Stomach (tissue), 19 donors: ENCODE measurements at places on chromosomes 11 and 22.

DNA sequence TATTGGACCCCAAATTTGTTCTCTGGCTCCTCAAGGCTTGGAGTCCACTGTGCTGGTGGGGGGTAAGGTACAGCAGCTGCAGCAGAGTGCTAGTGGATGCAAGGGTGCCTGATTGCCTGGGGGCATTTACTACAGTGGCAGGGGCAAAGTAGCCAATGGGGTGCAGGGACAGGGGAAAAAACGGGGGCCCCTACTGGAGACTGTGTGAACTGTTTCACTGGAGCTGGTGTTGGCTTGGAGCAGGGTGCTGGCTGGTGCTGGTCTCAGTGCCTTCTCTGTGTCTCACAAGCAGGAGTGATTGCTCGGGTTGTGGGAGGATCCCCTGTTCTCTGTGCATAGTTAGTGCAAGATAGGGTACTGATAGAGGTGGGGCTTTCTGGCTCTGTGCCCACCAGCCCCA is 935.9 kb downstream of the JRKL start:
- no peak for DNase-seq

DNA sequence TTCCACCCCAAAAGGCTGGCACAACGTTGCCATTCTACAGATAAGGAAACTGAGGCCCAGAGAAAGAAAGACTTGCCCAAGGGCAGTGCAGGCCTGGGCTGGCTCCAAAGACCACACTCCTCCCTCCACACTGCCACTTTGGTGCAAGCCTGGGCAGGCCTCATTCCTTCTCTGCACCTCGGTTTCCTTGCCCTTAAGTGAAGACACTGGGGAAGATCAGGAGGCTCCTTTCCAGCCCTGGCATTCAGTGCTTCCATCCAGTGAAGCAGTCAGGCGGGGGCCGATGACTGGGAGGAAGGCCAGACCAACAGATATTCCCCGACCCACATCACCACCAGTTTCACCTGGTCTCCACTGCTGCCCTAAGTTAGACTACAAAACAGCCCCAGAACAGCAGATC is 18.3 kb upstream of the TCF20 start:
- no peak for DNase-seq

DNA sequence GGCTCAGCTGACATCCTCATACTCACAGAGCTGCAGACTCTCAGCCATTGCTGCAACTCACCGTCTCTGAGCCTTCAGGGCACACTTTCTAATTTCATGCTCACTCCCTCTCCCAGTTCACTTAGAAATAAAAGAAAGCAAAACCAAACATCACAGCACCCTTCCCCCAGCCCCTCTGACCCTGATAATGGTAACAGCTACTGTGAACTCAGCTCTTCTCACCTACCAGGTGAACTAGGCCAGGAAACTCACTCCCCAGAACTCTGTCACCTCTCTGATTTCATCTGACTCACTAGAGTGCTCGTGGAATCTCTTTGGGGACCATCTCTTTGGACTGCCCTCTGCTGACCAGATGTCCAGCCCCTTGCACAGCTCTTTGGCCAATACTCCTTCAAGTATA is 14.5 kb upstream of the PARVA start:
- no peak for DNase-seq

DNA sequence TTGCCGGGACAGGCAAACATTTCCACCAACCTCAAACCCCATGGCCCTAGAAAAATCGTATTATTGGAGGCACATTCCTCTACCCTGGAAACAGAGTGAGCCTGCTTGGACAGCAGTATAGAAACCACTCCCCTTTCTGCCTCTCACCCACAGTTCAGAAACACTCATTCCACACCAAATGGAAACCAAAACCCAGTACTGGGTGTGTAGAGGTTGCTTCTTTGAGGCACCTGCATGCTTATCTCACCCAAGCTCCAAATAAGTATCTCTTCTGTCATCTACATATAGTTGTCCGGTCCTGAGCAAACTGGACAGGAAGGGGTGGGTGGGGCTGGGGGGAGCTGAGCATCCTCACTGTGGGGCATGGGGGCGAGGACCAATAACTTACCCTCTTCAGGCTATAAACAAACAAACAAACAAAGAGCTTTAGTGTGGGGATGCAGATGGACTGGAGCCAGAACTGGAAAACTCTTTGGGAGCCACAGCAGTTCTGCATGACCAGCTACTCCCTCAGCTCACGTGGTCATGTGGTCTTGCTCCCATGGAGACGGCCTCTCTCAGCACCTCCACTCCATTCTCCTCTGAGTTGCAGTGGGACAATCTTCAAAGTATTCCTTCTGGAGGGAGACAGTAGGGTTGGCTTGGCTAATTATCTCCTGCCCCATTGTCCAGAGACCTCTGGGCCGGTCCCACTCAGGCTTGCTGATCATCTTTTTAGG is 1.0 kb upstream of the PLAAT2 start:
- DNase-seq: peak; percentile 48

- DNase-seq: peak; percentile 57
Observed at GRCh38 chr11:68036717-68037239, 2.0 kb upstream of the TCIRG1 start.

- DNase-seq: no peak
Observed at GRCh38 chr11:35349897-35350296, 69.5 kb downstream of the SLC1A2 start.

GRCh38 chr11:84247129-84247528 is 961.0 kb upstream of the CCDC90B start:
- DNase-seq: no peak

- DNase-seq: peak; percentile 98
Observed at GRCh38 chr11:65606876-65607613, 7.0 kb downstream of the MAP3K11 start.

DNA sequence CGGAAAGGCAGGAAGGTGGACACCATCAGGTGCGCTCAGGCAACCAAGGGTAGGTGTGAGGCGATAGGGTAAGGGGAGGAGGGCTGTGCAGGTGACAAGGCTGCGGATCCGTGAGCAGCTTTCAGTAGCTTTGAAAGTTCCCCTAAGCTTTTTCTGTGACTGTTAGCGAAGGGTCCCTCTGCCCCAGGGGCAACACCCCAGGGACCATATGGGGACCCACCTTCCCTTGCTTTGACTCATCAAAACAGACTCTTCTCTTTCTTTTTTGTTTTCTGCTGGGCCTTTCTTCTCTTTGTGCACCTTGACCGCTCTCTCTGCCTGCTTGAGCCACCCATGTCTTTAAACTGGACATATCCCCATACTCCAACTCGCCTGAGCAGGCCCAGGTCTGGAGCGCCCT is 136.9 kb downstream of the FEZ1 start:
- no peak for DNase-seq

DNA sequence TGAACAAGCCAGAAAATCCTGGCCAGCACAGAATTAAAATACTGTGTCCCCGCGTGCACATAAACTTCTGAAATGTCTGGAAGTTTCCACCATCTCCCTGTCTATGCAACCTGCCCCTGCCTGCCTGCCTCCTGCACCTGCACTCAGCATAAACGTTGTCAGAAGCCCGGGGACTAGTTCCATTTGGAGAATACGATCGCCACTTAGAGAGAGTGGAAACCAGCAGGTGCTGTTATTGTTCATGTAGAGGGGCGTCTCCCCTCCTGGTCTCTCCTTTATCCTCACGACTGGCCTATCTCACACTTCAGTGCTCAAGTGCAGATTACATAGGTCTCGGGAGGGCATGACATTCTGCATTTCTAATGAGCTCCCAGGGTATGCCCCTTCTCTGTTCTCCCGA is 35.6 kb downstream of the MPPED1 start:
- DNase-seq: no peak

DNA sequence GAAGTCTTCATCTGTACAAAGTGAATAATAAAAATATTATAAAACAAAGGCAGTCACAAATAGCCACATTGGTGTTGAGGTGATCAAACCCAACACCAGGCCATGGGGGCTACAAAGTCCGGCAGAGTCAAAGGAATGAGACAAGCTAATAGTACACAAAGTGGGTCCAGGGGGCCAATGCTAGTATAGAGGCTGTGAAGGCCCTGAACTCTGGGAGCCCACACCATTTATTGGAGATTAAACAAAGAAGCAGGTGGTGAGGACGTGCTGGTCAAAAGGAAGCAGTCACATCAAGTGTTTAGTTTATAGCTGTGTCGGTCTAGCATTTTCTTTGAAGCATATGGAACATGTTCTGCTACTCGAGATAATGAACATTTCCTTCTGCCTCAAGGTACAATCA is 58.6 kb upstream of the CCT8L2 start:
- no peak for DNase-seq

GRCh38 chr22:20783844-20784723 is 10.2 kb downstream of the SERPIND1 start:
- DNase-seq: no peak

DNA sequence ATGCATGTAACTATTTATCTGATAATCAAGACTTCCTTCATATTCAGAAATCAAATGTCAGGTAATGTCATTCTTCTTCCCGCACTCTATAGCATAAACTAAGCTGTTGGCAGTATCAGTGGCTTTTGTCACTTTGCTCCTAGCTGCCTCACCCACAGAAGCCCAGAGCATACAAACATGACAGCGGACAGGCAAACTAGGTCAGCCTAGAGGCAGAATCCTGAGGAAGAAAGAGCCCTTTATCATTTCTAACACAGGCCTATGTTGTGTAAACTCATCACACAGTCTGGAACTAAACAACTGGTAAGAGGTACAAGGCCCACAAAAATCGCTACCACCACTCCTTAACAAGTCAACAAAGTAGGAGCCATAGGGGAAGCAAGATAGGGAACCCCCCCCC is 21.0 kb downstream of the GUCY1A2 start:
- DNase-seq: no peak

DNA sequence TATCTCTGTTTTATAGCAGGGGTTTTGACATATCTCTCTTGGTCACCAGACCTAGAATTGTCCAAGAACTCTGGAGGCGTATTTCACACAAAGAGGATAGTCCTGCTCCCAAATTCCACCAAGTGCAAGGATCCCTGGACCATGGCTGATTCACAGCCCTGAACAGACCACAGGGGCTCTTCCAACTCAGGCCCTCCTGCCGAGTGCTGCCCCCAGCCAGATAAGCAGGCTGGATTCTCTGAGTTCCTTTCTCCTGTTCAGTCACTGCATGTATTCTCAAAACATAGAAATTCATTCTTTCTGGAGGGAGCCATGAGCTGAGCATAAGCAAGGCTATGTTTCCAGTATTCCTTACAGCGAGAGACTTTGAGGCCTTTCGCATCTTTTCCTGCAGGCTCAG is 13.4 kb upstream of the PLEKHB1 start:
- no peak for DNase-seq

DNA sequence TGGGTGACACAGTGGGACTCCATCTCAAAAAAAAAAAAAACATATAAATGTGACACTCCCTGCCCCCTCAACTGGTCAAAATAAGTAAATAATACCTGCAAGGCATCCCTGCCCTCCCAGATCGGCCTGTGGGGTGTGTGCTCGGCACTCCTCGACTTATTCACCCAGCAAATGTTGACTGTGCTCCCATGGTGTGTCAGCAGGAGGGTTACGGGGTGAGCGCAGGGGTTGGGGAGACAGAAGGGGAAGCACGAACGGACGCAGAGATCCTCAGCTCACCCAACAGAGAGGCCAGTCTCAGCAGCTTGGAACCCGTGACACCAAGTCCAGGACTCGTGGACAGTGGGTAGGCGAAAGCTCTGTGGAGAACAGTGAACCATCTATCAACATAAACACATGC is 1.6 kb upstream of the ADM2 start:
- DNase-seq: no peak

DNA sequence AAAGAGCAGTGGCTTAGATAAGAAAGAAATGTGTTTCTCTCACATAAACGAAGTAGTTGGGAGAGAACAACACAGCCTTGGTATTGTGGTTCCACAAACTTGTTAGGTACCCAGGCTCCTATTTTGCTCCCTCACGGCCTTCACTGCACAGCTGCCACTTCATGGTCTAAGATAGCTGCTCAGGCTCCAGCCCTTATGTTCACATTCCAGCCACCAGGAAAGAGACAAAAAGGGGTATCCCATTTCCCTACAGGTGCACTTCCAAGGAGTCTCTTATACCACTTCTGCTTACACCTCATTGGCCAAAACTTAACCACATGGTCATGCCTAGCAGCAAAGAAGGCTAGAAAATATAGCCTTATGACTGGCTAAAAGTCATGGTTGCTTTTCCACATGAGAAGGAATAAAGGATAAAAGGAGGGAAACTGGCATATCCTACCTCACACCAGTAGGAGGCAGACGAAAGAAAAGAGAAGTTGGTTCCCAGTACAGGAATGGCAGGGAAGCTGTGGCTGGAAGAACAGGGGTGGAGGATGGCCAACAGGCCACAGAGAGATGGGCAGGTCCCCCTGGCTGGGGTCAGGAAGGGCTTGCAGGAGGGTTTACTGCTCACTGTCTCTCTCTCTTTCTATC is 5.4 kb upstream of the HDHD5 start:
- no peak for DNase-seq

DNA sequence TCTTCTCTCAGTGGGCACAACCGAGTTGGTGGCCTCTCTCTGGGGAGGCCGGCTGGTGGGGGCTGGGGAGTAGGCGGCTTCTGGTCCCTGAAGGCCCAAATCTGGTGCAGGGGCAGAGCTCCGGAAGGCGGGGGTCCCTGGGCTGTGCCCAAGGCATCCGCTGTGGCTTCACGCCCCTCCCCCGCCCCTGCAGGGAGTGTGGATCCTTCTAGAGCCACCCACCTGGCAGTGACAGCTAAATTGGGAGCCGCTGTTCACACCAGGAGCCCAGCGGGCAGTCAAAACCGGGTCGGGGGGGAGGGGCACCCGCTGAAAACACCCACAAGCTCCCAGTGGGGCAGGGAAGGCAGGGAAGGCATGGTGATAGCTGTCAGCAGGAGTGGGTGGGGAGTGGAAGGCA is 4.6 kb upstream of the RTN4R start:
- DNase-seq: no peak

GRCh38 chr22:23684026-23684425 is 6.8 kb upstream of the RGL4 start:
- DNase-seq: peak; percentile 28

DNA sequence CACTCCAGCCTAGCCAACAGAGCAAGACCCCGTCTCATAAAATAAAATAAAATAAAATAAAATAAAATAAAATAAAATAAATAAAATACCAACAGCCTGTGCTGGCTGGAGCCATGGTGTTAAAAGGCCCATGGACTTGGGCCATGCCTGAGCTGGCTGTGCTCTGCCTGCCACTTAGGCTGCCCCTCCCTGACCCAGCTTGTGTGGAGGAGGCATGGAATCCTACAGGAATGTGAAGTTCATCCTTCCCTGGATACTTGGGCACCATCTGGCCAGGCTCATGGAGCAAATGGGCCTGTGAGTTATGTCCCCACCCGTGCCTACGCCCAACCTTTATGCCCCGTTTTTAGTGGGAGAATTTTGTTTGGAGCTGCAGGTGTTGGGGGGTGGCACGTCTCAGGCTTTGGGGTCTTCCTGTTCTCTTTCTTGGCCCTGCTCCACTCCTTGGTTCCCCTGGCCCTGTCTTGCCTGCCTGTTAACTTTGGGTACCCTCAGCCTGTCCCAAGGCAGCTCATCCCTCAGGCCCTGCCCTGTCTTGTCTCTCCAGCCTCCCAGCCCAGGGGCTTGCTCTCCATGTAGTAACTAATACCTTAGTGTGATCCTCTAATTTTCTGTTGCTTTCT is 51.3 kb downstream of the BCR start:
- no peak for DNase-seq

GRCh38 chr11:45924036-45924915 is 1.8 kb downstream of the LARGE2 start:
- no peak for DNase-seq

- DNase-seq: peak; percentile 20
Observed at GRCh38 chr11:106986261-106986660, 32.0 kb downstream of the GUCY1A2 start.

GRCh38 chr11:96111308-96111707 is 187.4 kb upstream of the MTMR2 start:
- DNase-seq: peak; percentile 35

- DNase-seq: no peak
Observed at GRCh38 chr11:126791446-126791845, 209.1 kb downstream of the KIRREL3 start.

GRCh38 chr11:58830673-58831301 is 13.7 kb downstream of the GLYATL2 start:
- no peak for DNase-seq
